Tibial nerve (tissue), 4 donors: ENCODE measurements at places on chromosomes 7 and 10.

- no peak for DNase-seq
These were observed 7.5 kb downstream of the AGK start for GRCh38 chr7:141558544-141559183.

DNA sequence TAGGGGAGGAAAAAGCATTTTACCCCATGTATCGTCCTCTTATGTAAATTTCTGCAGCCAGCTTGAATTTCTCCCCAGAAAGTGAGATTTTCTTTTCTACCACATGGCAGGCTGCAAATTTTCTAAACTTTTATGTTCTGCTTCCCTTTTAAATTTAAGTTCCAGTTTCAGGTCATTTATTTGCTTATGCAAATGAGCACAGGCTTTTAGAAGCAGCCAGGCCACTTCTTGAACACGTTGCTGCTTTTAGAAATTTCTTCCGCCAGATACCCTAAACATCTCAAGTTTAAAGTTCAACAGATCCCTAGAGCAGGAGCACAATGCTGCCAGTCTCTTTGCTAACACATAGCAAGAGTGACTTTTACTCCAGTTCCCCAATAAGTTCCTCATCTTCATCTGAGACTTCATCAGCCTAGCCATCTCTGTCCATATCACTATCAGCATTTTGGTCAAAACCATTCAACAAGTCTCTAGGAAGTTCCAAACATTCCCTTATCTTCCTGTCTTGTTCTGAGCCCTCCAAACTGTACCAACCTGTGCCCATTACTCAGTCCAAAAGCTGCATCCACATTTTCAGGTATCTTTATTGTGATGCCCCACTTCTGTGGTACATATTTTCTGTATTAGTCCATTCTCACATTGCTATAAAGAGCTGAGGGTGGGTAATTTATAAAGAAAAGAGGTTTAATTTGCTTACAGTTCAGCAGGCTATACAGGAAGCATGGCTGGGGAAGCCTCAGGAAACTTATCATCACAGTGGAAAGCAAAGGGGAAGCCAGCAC lies 16.3 kb downstream of the EZH2 start:
- no peak for DNase-seq

- no peak for DNase-seq
These were observed 43.1 kb downstream of the EGFR start for GRCh38 chr7:55061726-55062499.

DNA sequence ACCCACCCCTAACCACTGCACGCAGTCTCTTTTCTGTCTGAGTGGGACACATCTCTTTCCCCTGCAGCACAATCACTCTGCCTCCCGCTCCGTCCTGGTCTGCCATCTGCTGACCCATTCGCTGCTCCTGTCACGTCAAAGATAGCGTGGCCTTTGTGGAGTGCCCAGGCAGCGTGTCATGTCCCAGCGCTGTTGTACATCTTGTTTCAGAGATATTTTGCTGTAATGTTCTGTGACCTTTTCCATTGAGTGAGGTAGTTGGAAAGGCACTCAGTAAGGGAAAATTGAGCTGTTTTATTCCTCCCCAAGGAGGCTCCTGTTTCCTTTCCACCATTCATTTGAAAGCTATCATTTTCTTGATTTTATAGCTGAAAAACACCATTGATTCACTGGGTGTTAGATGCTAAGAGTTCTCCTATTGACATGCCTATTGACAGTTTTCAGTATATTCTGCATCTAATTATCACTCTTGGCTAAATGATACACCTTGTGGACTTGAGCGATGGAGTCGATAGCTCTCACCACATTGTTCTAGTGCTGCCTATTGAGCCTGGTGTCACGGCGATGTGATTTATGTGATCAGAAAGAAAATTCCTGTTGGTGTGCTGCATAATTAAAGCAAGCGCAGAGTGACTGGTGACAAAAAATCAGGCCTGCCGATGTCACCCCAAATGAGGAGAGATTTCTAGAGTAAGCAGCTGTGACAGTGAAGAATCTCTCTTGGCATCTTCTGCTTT lies 372.6 kb downstream of the LRMDA start:
- peak; percentile 47 for DNase-seq

DNA sequence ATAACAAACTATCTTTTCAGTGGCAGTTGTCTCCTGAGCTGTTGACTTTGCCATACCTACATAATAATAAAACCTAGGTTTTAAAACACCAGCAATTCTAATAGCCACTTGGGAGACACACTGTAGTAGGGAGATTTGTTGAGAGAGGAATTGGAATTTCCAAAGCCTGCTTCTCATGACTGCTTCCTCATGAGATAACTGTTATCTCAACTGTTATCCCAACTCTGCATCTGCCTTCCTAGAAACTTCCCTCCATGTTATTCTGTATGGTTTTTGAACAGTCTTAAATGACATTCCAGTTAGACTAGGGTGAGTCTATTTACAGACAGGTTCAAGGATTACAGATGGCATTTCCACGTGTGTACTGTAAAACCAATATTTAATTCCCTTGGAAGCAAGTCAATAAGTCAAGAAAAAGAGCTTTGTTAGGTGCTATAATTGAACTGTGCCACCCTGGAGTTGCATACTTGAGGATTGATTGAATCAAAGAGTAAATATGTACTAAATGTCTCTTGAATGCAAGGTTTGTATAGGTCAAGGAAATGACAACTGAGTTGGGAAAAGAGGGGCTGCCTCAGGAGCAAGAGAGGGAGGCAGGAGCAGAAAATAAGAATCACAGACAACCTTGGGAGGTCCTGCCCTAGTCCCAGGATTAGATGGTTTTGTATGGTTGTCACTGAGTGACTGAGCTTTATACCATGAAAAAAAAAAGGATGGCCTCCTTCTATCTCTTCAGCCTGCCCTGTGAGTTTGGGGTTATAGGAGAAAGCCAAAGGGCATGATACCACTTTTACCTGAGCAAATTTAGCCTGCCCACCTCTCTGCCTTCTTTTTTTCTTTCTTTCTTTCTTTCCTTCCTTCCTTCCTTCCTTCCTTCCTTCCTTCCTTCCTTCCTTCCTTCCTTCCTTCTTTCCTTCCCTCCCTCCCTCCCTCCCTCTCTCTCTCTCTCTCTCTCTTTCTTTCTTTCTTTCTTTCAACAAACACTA lies 9.9 kb upstream of the TM9SF3 start:
- DNase-seq, result no peak

- peak; percentile 37 for DNase-seq
These were observed 46.6 kb downstream of the ALOX5 start for GRCh38 chr10:45420453-45421192.

- DNase-seq, result no peak
These were observed 115.8 kb upstream of the TCERG1L start for GRCh38 chr10:131427281-131427680.
